ENCODE measurements at places on chromosomes 16 and 17.

GRCh38 chr16:11181242-11181898 lies 74.6 kb downstream of the SOCS1 start:
- DNase-seq: no peak

GRCh38 chr16:59339871-59340270 lies 605.8 kb upstream of the GOT2 start:
- DNase-seq: peak; percentile 15

- DNase-seq: no peak
These were observed 57.2 kb upstream of the MED9 start for GRCh38 chr17:17419631-17420030.

- no peak for DNase-seq
These were observed 14.4 kb upstream of the MYLK3 start for GRCh38 chr16:46762583-46762982.

GRCh38 chr17:65100316-65101140 lies 36.6 kb upstream of the RGS9 start:
- peak; percentile 94 for DNase-seq

DNA sequence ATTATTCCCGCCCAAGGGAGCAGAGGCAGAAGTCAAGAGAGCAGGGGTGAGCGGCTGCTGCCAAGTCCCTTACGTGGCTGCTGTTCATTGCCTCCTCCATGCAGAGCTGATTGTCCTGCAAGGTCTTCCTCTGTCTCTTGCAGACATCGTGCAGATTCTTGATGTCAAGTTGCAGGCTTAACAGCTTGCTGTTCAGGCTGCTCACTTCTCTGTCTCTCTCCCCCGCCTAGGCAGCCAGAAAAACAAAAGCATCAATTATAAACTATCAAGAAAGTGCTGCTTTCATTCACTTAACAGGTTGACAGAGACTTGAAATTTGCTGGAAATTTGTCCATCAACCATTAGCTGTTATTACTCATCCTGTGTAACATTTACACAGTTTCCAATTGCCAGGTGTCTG lies 7.3 kb downstream of the PMFBP1 start:
- no peak for DNase-seq

- DNase-seq: peak; percentile 8
These were observed 2.0 kb upstream of the DNAI2 start for GRCh38 chr17:74271901-74272561.

DNA sequence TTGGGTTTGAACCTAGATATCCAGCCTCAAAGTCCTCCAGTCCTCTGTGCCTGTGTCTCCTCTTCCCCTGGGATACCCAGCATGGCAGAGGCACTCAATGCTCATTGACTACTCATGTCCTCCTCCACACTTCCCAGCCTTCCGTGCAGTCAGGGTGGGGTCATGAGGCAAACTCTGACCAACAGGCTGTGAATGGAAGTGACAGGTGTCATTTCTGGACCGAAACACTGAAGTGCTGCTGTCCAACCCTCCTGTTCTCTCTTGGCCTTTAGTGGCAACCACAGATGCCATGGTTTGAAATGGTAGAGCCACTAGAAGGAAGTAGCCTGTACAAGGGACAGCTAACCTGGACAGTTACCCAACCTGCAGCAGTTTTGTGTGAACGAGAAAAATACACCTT lies 46.7 kb upstream of the MAP3K14 start:
- DNase-seq: no peak

DNA sequence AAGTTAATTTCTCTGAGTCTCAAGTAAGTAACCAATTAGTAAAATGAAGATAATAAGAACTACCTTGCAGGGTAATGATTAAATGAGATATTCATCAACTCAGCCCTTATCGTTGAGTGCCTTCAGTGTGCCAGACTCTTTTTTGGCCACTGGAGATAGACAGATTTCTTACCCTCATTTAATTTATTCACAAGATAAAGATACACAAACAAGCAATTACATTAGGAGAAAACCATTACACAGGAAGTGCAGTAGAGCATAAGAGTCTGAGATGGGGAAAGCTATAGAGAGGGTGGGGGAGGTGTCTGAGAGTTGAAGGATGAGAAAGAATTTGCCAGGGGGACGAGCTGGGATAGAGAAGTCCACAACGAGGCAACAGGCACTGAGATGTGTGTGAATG lies 72.5 kb upstream of the BCAR1 start:
- no peak for DNase-seq

DNA sequence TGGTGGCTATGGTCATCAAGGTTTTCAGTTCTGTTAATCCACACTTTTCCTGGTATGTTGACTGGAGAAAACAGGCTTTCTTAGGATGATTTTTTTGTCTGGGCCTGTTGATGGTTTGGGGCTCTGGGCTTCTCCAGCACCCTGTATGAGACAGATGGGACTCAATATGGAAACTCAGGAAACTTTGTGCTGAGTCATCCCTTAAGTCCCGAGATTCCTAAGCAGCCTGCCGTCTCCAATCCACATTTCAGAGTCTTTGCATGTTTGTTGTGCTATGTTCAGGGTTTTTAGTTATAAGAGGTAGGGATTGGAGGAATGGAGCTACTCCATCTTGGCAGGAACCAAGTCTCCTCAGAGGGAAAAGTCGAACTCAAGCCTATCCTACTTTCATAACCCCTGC lies 253.3 kb upstream of the FOXF1 start:
- DNase-seq: no peak

DNA sequence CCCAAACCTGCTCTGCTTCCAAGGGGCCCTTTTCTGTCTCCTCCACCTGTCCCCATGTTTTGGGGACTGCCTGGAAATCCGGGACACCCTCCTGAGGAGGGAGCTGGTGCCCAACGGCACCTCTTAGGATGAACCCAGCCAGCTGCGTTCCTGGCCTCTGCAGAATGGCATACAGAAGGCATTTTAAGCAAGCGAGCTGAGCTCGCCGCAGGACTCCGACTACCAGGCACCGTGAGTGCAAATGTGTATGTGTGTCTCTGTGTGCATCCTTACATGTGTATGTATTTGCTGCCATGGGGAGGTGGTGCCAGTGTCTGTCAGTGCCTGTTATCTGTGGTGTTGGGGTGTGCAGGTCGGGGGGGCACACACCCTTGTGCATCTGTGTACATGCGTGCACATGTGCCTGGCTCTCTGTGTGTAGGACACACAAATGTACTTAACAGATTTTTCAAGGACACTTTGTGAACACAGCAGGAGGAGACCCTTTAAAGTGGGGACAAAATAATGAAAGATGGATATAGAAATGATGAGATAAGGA lies 39.3 kb downstream of the ABAT start:
- DNase-seq: no peak

DNA sequence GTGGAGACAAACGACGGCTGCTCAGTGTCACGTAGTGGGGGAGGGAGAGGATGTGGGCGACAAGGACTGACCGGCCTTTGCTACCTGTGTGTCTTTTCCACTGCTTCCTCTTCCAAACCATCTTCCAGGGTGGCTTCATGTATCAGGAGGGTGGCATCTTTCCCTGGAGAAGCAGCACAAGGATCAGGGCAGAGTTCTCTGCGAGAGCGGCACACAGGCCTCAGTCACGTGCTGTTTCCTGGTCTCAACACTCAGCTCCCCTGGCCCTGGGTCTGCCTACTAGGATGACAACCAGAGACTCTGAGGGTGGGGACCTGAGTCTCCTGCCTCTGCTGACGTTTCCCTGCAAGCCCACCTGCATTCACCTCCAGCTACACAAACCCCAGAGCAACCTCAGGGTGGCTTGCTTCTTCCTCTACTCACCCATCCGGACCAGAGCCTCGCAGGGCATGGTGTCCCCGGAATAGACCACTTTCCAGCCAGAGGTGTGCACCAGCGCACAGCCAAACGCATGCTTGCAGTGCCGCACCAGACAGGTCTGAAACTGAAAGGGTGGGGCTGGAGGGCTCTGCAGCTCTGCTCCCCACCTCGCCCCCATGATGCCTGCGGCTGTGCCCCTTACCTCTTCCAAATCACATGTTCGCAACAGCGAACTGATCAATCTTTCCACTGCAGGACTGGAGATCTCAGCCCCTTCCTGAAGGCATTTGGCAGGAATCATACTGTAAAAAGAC lies 23.3 kb downstream of the ELAC2 start:
- DNase-seq: no peak

GRCh38 chr17:42704490-42704836 lies 22.1 kb downstream of the CNTNAP1 start:
- DNase-seq: no peak

GRCh38 chr17:82154881-82155331 lies 56.9 kb upstream of the FASN start:
- DNase-seq: peak; percentile 5

DNA sequence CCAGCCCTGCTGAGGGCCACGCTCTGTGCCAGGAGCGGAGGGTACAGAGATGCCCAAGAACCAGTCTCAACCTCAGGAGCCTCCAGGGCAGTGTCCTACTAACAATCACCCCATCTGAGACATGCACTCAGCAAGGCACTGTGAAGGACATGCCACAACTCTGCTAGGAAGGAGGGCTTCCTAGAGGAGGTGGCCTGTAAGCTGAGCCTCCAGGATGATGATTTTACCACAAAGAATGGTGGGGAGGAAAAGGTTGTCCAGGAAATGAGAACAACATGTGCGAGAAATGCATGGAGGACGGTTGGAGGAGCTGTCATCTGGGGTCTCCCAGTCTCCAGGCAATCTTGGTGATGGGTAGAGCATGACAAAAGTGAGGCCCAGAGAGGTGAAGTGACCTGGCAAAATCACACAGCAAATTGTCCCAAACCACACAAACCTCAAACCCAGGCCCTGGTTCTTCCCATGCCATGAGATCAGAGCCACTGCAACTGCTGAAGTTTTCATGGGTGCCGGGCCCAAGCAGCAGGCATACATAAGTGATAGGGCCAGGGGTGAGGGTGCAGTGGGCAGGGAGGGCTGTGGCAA lies 30.5 kb downstream of the CNGB1 start:
- DNase-seq: no peak

DNA sequence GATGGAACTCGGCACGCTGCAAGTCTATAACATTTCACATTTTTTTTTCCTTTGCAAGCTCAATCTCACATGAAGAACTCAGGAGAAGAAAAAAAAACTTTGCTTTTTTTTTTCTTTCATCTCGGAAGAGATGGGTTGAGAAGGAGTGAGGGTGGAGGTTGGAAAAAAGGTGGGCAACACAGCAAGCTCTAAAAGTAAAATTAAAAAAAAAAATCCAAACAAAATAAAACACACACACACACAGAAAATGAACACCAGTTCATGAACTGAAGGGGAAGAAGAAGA lies 2.5 kb downstream of the MAF start:
- no peak for DNase-seq

GRCh38 chr16:20255002-20255401 lies 72.3 kb downstream of the GP2 start:
- DNase-seq: no peak

DNA sequence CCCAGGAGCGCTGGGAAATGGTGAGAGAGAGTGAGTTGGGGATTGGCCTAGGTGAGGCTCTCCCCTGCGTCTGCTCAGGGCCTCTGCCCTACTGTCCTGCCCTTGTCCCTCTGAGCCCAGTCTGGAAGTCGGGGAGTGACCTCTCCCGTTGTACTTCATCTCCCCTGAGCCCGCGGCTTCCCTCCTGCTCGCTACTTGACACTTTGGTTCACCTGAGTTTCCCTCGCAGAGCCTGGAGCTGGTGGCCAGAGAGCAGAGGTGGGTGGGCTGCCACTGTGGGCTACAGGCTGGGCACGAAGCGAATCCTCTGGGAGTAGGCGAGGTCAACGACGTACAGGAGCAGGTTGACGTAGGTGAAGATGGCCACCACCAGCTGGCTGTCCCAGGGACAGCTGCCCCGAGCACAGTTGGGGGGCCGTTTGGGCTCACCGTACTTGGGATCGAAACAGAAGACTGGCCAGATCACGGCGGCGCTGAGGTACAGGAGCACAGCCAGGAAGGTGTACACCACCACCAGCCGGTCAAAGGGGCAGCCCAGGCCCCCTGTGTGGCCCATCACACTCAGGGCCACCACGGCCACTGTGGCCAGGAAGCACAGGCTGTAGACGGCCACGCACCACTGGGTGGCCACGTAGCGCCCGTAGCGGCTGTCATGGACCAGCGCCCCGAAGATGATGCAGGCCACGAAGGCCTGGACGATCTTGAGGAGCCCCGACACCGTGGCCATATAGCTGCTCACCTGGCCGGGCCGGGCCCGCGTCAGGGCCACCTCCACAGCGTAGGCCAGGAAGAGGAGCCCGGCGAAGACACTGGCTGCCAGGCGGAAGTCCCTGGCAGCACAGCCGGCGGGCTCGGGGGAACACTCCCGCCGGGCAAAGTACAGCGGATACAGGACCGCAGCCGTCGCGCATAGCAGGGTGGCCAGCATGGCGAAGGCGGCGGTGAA lies 3.7 kb upstream of the PYCR1 start:
- DNase-seq: no peak

- DNase-seq: peak; percentile 85
These were observed 1.9 kb downstream of the EPN3 start for GRCh38 chr17:50534222-50534978.

GRCh38 chr17:82351713-82352488 lies 7.1 kb upstream of the TEX19 start:
- DNase-seq: peak; percentile 93

GRCh38 chr16:77238593-77238992 lies 39.4 kb downstream of the SYCE1L start:
- DNase-seq: no peak

GRCh38 chr17:61815863-61816503 lies 47.3 kb downstream of the BRIP1 start:
- no peak for DNase-seq

DNA sequence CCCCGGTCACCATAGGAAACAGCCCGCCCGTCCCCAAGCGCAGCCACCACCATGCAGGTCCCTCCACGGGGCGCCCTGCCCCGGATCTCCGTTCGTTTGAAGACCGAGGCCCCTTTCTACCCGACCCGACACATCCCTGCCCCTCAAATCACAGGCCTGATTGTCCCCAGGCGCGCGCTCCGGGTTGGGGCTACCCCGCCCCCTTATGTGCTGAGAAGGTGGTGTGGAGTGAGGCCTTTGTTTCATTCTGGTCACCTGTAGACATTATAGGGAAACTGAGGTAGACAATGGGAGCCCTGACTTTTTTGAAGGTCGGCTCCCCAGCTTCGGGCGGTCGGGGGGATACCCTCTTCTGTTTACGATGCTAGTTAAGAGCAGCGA lies 763 bp upstream of the ACTG1 start:
- peak; percentile 41 for DNase-seq

DNA sequence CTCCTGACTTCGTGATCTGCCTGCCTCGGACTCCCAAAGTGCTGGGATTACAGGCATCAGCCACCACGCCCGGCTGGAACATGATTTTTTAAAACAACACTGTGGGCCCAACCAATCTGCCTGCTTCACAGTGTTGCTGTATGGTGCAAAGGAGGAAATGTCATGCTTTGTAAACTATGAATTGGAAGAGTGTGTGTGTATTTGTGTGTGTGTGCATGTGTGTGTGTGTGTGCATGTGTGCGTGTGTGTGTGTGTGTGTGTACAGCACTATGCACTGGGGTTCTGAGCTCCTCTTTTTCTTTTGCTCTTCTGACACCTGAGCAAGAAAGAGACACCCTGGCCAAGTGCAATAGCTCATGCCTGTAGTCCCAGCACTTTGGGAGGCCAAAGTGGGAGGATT lies 14.5 kb upstream of the CNOT1 start:
- DNase-seq: no peak

Data from iPS-NIHi11 (cell line).